ENCODE measurements at places on chromosomes 16 and 17. TPM values are rescaled to one million over a fixed set of nuclear protein-coding genes. Genes with fewer than 3 reads are reported as not detected.
A peak's percentile ranks its signal among the peaks of the same experiment; 100 is the strongest.

- DNase-seq: peak; percentile 60
- no peaks in the 10 kb centered on the region for H3K27me3 ChIP-seq
- H3K4me3 ChIP-seq: no peak overlapping the region
- peaks cover 26% of the 10 kb centered on the region for H3K36me3 ChIP-seq
- no peak overlapping the region for H3K27ac ChIP-seq
- H3K4me1 ChIP-seq: peaks cover 15% of the 10 kb centered on the region
Measured at GRCh38 chr17:19904412-19904811, 36.7 kb upstream of the ULK2 start.

DNA sequence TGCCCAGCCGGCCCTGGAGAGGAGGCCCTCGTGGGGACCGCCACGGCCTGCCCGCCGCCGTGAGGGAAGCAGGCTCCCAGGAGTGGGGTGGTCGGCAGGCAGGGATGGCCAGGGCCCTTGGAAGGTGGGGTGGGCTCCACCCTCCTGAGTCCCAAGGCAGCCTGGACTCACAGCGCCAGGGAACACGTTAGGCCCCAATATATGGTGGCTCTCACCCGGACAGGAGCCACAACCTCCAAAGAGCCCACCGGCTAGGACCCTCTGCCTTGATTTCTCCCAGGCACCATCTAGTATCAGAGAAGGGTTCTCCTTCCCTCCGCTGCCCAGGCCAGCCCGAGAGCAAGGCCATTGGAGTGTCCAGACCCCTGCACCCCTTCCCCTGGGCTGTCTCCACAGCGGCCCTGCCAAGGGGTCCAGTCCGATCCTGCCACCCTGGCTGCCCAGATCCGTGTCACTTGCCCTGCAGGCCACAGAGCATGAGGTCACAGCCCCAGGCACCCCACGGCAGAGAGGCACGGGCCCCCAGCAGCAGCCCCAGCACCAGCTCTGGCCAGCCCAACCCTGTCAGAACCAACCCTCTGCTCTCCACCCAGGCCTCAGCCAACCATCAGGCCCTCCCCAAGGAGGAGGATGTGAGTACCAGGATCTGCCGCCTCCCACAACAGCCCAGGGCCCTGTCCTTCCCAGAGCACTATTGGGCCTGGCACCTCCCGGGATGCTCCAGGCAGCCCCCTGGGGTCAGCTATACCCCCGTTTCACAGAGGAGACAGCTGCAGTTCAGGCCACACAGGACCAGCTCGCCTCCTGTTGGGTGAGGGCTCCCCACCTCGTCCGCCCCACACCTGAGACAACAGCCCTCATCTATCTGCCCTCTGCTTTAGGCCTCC lies 1.1 kb upstream of the AXIN1 start:
- no peaks in the 10 kb centered on the region for H3K27me3 ChIP-seq
- peak overlapping the region; percentile 52 for H3K4me3 ChIP-seq
- H3K27ac ChIP-seq: peak overlapping the region; percentile 7
- H3K4me1 ChIP-seq: peaks cover 5% of the 10 kb centered on the region

DNA sequence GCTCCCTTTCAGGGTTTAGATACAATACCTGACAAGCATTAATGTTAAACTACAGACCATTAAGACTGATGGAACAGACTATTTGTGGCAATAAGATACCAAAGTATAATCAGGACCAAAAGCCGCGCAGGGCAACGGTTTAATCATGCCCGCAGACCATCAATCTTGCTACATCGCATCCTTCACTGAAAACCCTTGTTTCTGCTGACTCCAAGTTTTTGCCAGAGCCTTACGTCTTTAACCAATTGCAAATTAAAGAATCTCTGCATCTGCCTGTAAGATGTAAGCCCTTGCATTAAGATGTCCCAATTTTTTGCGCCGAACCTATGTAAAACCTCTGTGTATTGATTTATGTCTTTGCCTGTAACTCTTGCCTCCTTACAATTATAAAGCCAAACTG lies 94.2 kb upstream of the RBBP6 start:
- no peaks in the 10 kb centered on the region for H3K36me3 ChIP-seq
- no peak for DNase-seq
- no peaks in the 10 kb centered on the region for H3K27me3 ChIP-seq
- H3K27ac ChIP-seq: no peak overlapping the region

RNF227 gene
- 1.4 TPM for total RNA-seq

- no peak overlapping the region for H3K27ac ChIP-seq
- no peak overlapping the region for H3K4me3 ChIP-seq
- peaks cover 16% of the 10 kb centered on the region for H3K4me1 ChIP-seq
- no peak for DNase-seq
Measured at GRCh38 chr16:49619811-49620157, 236.1 kb downstream of the ZNF423 start.

GRCh38 chr17:7673239-7673638 lies 14.1 kb downstream of the TP53 start:
- H3K36me3 ChIP-seq: peaks cover 55% of the 10 kb centered on the region
- H3K4me1 ChIP-seq: no peaks in the 10 kb centered on the region
- no peaks in the 10 kb centered on the region for H3K27me3 ChIP-seq
- no peak overlapping the region for H3K4me3 ChIP-seq
- no peak for DNase-seq

VMO1 gene
- total RNA-seq: not detected

GRCh38 chr16:85491798-85492294 lies 121.3 kb upstream of the GSE1 start:
- no peaks in the 10 kb centered on the region for H3K36me3 ChIP-seq
- H3K4me3 ChIP-seq: no peak overlapping the region
- H3K27ac ChIP-seq: no peak overlapping the region
- no peaks in the 10 kb centered on the region for H3K27me3 ChIP-seq

TP53TG3 gene
- not detected for total RNA-seq

DNA sequence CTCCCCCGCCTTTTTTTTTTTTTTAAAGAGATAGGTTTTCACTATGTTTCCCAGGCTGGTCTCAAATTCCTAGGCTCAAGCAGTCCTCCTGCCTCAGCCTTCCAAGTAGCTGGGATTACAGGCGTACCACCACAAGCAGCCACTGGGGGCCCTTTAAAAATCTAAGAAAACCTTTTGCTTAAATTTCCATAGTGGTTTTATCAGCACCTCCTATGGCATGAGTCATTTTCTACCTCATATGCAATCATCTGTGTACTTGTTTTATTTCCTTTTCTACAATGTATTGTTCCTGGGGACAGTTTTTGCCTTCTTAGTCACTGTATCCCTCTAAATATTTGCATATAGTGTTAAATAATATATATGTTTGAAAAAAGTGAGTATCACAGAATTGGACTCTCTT lies 29.2 kb downstream of the GNA13 start:
- no peak overlapping the region for H3K27ac ChIP-seq
- H3K4me3 ChIP-seq: no peak overlapping the region
- H3K36me3 ChIP-seq: no peaks in the 10 kb centered on the region
- peak; percentile 83 for DNase-seq
- H3K27me3 ChIP-seq: no peaks in the 10 kb centered on the region

Data from IMR-90 (cell line).